ENCODE measurements at places on chromosomes 5 and 9.

DNA sequence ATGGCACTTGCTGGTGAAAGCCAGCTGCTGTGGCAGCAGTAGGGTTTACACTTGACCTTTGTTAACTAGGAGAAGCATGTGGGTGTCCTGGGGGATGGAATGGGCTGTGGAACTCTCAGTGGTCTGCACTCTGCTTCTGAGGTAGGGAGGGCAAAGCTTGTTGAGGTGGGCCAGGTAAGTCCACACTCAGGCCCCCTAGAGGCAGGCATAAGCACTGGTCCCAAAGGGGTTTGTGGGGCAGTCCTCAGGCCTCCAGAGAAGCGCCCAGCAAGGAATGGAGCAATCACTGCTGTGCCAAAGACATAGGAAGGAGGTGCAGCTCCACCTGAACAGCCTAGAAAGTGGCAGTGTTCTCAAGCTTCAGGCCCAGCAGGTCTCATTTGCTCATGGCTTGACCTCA is 34.7 kb downstream of the INSL4 start:
- no peak for DNase-seq

- no peak for DNase-seq
Observed at GRCh38 chr9:122456123-122456522, 21.6 kb downstream of the OR1J1 start.

- no peak for DNase-seq
Observed at GRCh38 chr9:126999315-127000068, 84.9 kb downstream of the RALGPS1 start.

- no peak for DNase-seq
Observed at GRCh38 chr5:127785098-127785927, 82.1 kb downstream of the CCDC192 start.

DNA sequence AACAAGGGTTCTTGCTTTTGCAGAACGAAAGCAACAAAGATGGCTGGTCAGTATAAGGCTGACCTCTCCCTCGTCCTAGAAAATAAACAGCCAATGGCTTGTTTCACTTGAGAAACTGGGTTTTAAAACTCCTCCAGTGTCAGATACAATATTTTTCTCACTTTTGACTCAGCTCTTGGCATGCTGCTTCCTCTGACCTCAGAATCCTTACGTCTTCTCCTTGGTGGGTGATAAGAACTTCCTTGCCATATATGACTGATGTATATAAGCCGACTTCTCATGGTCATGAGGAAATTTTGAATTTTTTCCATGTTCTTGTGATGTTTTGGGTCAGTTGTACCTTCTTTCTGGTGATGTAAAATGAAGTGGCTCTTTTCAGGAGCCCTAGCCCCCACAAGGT is 3.8 kb downstream of the ZNF618 start:
- DNase-seq = no peak

- DNase-seq = no peak
Observed at GRCh38 chr9:32371679-32372078, 12.8 kb upstream of the ACO1 start.

DNA sequence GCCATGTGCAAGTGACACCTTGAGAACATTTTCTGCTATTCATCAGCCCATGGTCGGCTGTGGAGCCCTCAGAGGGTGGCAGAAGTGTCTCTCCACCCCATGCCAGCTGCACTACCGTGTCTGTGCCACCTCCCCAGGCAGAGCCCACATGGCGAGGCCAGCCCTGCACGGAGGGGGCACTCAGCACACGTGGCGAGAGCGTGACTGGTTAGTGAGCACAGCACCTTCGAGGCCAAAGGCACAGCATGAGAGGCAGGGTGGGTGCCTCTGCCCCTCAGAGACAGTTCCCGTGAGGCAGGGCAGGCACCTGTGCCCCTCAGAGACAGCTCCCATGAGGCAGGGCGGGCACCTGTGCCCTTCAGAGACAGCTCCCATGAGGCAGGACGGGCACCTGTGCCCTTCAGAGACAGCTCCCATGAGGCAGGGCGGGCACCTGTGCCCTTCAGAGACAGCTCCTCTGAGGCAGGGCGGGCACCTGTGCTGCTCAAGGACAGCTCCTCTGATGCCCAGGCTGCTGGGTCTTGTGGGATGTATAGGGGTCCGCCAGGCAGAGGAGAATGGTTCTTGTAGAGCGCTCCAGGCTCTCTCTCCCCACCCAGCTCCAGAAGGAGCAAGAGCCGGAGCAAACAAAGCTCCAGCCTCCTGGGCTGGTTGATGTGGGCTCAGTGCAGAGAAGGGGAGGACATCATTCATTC is 179.8 kb upstream of the PPP1R26 start:
- no peak for DNase-seq

DNA sequence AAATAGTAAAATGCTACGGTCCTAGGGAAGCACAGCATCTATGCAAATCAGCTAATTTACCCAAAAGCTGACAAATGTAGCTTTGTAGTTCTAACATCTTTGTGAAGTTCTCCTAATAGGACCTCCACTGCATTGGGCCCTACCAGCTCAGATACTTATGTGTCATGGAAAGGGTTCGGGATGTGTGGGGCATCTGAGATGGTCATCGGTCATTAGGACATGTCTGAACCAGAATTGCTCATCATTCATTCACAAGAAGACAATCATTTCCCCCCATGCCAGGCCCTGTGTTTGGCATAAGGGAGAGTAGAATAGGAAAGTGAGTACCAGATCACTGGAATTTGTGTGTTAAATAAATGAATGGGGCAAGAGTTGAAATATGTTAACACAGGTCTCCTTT is 35.7 kb downstream of the PWWP2A start:
- no peak for DNase-seq

GRCh38 chr5:40630126-40630525 is 49.6 kb upstream of the PTGER4 start:
- DNase-seq = no peak

GRCh38 chr9:76725011-76725546 is 39.2 kb upstream of the PCA3 start:
- DNase-seq = no peak

GRCh38 chr9:17021387-17021970 is 113.4 kb upstream of the CNTLN start:
- no peak for DNase-seq

DNA sequence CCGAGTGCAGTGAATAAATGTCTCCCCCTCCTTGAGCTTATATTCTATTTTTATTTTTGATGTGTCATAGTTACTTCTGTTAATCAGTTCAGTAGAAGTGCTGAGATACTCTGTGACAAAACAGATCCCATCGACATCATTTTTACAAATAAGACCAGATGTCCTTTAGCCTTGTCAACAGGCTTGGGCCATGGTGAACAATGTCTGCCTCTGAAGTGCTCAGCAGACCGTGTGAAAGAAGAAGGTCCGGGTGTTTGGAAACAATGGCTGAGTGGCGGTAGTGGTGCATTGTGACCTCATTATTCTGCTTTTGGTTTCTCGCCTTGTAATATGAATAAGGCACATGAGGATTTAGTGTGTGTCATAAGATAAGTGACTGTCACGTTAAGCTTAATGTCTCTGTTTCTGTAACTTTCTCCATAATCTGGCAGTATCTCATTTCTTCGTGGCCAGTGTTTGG is 71.2 kb downstream of the SYK start:
- DNase-seq = no peak

DNA sequence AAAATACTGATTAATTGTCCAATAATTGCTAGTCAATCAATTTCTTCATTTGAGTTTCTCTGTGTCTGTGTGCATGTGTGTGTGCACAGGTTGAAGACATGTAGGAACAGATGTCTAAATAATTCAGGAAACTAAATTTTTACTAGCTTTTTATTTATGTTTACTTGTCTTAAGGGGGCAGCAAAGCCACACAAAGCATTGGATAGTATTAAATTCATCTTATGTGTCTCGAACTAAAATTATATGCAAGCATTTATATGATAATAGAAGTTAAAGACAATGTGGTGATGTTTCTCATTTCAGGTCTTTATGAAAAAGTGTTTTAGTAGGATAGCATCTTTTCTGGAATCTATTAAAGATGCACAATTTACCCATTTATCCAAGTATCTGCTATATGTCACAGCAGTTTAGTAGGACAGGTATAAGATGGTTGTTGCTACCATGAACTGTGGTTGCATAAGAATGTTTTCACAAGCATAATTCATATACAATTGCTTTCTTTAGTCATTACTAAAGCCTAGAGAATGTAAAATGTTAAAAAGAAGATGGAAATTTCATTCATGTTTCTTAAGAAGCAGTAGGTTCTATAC is 784.6 kb upstream of the NUDT12 start:
- DNase-seq = no peak

- DNase-seq = no peak
Observed at GRCh38 chr9:95887926-95888497, 12.5 kb downstream of the ERCC6L2 start.
